Cardiac septum (tissue), 1 donor: ENCODE measurements at places on chromosomes 2 and 18.

DNA sequence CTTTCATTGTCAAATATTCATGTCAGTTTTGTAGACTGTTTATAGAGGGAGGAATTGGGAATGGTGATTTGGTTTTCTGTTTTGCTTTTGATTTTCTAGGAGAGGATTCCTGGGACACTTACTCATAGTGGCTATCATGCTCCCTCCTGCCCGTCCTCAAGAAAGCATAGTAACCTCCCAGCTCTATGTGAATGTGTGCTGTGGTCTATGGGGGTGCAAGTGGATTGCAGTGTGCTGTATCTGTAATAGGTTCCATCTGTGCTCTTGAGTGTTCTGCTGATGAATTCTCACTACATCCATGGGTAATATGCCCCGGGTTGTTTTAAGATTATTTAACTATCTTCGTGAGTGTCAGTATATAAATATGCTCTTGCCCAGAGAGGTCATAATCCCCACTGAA lies 811.3 kb downstream of the CNTNAP5 start:
- no peak for DNase-seq

- no peak for DNase-seq
Measured at GRCh38 chr2:64850642-64851041, 138.6 kb upstream of the SLC1A4 start.

DNA sequence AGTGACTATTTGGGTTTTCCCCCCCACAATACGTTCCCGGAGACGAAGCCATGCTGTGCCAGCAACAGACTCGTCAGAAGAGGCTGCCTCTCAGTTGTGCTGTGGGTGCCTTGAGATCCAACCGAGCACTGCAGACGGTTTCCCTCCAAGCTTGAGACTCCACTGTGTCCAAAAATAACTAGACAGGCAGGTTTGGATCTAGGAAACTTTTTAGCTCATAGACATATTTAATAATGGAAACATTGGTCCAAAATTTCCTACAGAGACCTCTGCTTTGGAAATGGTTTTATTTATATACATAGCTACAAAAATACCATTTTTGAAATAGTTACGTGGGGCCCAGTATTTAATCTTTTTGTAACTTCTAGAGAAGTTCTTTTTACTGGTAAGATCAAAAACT lies 63.1 kb upstream of the SPATS2L start:
- DNase-seq: no peak

DNA sequence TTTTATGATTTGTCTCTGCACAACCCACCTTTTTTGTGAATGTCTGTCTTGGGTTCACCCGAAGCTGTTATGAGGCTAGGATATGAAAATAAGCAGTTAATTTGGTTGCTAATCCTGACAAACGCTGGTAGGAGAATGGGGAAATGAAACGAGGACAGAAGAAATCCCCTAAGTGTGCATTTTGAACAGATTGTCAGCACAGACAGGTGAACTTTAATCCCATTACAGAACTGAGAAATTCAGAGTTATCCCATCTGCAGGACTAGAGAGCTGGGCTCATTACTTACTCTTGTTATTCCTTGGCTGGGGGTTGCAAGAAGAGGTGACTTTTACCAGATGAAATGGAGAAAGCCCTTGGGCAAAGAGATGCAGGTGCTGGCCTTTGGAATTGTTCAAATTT lies 123.3 kb upstream of the NYAP2 start:
- no peak for DNase-seq

DNA sequence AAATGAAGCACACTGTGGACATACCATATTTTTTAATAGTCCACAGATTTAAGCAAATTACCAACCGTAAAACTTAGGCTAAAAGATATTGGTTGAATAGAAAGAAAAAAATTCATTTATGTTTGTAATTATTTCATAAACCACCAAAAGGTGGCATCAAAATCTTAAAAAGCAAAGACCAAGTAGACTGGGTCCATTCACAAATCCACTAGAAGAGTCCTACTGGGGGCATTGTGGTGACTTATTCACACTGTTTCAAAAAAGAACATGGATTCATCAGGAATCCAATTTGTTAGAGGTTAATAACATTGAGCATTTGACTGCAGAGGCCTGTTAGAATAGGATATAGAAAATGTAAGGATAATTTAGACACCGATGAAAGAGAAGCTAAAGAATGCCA lies 194.9 kb upstream of the KYNU start:
- no peak for DNase-seq

DNA sequence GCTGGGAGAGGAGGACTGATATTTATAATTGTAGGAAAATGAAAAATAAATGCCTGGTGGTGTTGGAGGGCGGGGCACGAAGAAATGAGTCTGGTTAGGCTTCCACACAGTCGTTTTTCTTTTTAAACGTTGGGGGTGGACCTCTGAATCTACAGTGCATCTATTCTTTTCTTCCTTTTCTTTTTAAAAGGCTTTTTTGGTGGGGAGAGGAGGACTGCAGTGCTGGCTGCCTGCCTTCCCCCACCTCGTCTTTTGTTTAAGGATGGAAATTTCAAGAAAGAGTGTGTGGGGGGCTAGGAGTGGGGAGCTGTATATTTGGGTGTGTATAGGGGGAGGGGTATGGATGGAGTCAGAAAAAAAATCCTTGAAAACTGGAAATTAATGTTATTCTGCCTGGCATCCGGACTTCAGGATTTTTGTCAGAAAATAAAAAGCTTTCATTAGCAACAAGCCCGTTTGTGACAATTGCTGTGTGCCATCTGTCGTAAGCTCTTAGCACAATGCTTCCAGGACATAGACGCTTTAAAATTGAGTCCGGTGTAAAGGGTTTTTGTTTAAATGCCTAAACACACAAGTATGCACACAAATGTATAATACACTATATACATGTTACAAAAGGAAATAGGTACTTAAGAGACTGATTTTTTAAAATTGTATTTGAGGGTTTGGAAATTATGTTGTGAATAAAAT lies 1.1 kb downstream of the MAP2 start:
- no peak for DNase-seq

DNA sequence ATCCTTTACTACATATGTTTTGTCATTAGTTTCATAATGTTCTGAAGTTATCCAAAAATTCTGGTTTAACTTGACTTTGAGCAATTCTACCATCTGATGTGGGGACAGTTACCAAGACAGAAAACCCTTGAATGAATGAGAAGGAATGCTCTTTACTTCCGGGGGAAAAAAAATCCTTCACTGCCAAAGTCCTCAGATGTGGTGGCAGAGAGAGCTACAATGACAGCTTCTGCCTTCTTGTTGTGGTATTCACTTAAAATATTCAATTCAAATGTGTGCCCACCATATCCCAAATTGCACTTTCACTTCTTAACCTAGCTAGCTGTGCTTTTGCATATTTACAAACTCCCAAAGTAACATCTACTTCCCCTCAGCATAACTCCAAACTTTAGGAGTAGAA lies 1531.7 kb upstream of the NXPH2 start:
- DNase-seq: no peak

- DNase-seq: no peak
Measured at GRCh38 chr18:2911533-2911932, 64.7 kb downstream of the EMILIN2 start.

- no peak for DNase-seq
Measured at GRCh38 chr2:29807082-29807481, 114.3 kb downstream of the ALK start.

- DNase-seq: no peak
Measured at GRCh38 chr2:30994227-30995056, 143.8 kb downstream of the GALNT14 start.
